Stimulated activated CD4-positive, alpha-beta T cell treated with anti-CD3 and anti-CD28 coated beads, Interleukin-15, amount 100 ng/mL, for 1 hour (primary cell): ENCODE measurements at places on chromosomes 3 and 15.

DNA sequence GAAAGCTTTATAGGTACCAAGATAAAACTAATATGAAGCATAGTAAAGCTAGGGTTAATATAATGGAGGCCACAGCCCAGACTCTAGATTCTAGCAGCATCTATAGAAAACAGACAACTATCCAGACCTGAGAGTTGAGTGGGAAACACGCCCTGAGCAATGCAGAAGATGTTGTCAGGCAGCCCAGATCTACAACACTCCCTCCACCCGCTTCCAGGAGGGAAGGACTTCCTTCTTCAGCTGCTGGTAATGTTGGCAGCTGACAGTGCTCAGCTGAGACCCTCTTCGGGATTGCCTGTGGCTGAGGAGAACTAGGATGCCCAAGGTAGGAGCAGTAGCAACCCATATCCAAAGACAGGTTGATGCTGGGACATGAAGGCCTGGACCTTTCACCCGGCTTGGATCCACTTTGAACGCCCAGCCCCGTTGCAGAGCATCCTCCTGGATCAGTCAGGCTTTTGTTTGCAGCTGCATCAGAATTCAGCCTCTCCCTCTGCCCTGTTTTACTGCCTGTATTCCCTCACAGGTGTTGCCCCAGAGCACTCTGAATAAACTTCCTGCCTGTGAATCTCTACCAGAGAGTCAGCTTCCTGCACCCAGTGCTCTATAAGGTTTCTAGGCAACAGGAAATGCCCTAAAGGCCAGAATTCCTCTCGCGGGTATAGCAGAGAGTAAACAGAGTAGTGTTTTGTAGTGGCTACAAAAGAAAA, 174.7 kb upstream of the IL12A start:
- DNase-seq, result no peak

GRCh38 chr15:57476533-57476975, 100.2 kb downstream of the CGNL1 start:
- no peak for DNase-seq

GRCh38 chr3:38548154-38548931, 52.2 kb downstream of the EXOG start:
- no peak for DNase-seq

GRCh38 chr15:92848852-92849598, 51.1 kb upstream of the CHD2 start:
- no peak for DNase-seq

DNA sequence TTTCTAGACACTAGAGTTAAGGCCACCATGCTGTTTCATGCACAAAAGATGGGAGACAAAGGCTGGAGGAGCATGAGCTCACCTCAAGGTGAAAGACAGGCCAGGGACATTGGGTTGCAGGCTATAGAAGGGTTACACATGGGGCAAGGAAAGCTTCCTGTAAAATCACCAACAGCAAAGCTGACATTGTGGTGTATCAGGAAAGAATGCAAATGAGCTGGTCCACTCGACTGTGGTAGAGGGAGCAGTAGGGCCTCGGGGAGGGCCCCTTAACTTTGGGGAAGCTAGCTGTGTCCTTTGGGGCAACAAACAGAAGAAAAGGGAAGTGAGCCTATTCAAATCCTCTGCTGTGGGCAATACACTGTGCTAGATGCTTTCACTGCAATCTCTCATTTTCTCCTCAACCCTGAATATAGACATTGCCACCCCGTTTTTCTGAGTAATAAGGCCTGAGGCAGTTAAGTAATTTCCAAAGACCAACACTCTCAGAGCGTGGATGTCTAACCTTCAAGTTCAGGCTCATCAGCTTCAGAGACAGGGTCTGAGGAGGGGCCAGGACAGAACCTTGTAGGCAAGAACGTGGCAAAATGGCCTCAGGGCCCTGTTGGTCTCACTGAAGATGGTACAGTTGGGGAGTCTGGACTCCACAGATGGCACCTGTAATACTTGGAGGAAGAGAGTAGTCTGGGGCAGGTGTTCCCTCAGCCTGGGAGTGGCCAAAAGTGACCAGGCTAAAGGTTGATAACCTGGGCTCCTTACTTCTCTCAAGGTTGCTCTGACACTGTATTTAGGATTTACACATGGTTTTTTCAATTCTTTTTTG, 24.1 kb downstream of the CX3CR1 start:
- no peak for DNase-seq

GRCh38 chr3:18295171-18295920, 129.8 kb downstream of the SATB1 start:
- DNase-seq, result no peak

- no peak for DNase-seq
Observed at GRCh38 chr15:101276501-101277037, 716 bp downstream of the SELENOS start.

GRCh38 chr15:101492766-101493692, 3.5 kb upstream of the PCSK6 start:
- DNase-seq, result no peak

DNA sequence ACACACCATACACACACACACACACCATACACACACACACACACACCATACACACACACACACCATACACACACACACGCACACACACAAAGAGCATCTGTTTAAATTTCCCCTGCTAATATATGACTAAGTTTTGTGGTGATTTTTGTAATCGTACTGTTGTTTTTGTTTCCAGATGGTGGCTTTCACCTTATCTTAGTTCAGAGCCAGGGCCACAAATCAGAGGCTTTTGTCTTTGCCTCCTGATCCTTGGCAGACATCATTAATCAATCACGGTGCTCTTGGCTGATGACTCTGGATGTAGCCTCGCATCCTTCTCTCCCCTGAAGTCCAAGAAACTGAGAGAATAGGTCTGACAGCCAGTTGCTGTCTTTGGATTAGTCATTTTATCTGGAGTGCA, 52.1 kb downstream of the EDEM1 start:
- no peak for DNase-seq

- DNase-seq, result no peak
Observed at GRCh38 chr3:62183087-62183486, 190.3 kb downstream of the FEZF2 start.

DNA sequence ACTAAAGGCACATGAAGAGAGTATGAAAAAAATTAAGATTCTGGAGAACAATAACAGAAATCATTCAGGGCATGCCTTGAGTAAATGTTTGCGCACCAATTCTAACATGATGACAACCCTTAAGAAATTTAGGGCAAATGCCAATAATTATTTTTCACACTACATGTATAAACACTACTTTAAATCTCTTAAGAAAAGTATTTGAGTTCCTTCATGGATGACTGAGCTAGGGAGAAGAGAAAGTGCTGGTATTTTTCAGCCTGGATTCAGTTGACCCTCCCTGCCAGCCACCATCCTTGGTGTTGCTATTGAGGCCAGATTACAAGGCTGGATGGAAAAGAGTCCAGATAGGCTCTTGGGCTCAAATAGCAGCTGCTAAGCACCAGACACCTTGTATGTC, 8.0 kb upstream of the EID1 start:
- no peak for DNase-seq

DNA sequence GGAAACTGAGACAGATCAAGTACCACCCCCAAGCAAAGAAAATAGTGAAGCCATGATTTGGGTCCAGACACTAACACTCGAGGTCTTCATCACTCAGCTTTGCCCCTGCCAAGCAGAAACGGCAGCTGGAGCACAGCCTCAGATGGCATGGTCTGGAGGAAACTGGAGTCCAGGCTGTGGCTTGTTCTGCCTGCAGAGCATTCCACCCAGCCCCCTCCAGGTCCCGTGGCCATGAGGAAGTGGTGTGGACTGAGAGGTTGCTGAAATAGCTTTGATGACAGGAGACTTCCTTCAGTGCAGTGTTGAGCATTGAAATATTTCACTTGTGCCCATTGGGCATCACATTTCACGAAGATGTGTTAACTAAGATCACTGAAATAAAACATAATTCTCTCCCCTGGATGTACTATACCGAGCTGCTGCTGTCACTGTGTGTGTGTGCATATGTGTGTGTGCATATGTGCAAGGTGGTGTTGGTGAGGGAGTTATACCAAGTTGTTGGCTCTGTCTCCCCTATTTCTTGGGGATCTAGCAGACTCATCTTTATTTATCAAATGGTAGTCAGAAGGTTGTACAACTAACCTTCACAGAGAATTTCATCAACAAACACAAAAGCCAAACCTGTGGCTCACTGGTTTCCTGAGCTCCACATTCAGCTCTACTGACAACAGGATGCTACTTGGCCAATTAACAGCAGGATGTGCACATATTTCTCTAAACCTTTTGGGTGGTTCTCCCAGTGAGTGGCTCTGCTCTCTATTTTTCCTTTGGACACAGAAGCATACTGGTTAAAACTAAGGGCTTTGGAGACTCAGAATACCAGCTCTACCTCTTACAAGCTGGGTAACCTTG, 660.1 kb upstream of the CFAP20DC start:
- DNase-seq, result no peak

DNA sequence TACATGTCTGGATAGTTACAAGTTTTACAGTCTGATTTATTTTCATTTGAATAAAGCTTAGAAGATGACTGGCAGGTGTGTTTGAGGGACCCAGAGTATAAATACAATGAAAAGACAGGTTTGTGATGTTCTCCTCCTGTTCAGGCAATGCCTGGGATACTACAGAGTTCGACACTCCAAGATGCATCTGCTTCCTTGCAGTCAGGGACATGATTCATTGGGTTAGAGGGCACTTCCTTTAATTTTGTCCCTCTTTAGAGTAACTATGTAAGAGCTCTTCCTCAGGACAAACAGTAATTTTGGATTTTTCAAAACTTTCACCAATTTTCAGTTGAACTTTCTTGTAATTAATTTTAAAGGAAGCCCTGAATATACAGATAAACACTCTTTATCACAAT, 102.0 kb downstream of the LMLN start:
- no peak for DNase-seq
